ENCODE measurements at places on chromosomes 7 and 10.

- no peak for DNase-seq
Observed at GRCh38 chr7:113071465-113071864, 15.2 kb downstream of the GPR85 start.

- no peak for DNase-seq
Observed at GRCh38 chr7:85343484-85343883, 156.6 kb upstream of the SEMA3D start.

DNA sequence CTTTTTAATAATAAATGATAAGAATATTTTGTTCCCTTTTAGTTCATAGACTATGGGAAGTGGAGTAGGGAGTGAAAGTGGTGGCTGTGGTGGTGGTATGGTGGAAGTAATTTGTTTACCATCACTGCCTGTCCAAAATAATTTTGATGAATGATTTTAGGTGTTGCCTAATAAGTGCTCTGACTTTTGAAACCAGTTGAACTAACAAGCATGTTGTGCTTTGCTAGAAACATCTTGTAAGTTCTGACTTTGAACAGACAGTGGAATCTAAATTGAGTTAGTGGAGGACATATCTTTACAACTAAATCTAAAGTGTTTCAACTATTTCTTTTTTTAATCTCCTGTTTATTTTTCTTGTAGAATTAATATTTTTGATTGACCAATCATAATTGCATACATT is 49.7 kb downstream of the ZEB1 start:
- DNase-seq: no peak

DNA sequence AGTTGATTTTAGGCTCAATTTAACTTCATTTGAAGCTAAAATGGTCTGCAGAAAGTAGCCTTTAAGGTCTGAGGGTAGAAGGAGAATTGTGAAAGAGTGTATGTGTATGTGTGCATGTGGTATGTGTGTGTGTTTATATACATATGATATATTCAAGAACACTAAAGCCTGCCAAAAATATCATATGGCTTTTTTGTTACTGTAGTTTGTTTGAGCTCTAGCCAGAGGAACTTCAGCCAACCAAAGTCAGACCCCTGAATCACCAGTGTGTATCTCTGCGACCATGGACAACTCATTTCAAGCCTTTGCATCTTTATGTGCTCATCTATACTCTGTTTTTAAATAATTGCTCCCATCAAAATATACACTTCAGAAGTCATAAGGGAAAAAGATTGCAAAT is 58.4 kb upstream of the HDAC9 start:
- no peak for DNase-seq

GRCh38 chr10:112360308-112361270 is 13.3 kb upstream of the ACSL5 start:
- no peak for DNase-seq

- DNase-seq: no peak
Observed at GRCh38 chr10:43196981-43197833, 59.0 kb downstream of the CSGALNACT2 start.

- no peak for DNase-seq
Observed at GRCh38 chr7:7323352-7323751, 141.0 kb downstream of the C1GALT1 start.

DNA sequence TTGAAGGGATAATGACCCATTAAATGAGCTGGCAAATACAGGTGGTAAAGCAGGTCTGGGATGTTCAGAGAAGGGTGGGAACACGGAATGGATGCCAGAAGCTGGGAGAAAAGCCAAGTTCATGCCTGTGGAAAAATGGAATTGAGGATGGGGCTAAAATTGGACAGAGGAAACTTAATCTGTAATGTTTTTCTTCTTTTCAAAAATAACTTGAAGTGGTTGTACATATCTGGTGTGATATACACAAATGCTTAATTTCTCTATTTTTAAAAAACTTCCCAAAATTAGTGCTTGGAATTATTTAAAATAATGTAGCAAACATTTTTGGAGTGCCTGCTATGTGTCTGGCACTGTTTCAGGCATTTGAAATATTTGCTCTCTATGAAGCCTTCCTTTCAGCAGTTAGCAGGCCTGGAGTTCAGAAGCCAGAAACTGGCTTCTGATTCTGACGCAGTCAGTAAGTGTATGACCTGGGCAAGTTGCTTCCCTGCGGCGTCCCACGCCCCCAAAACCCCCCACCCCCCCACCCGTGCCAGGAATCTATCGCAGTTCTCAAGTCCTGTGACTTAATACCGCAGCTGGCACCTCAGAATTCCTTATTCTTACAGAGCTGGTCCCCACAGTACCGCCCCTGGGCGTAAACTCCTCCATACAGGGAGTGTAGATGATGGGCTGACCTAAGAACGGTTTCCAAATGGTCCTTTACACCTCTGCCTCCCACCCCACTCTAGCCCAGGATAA is 828 bp upstream of the MALSU1 start:
- no peak for DNase-seq

GRCh38 chr10:86446987-86447386 is 74.6 kb downstream of the WAPL start:
- DNase-seq: no peak

DNA sequence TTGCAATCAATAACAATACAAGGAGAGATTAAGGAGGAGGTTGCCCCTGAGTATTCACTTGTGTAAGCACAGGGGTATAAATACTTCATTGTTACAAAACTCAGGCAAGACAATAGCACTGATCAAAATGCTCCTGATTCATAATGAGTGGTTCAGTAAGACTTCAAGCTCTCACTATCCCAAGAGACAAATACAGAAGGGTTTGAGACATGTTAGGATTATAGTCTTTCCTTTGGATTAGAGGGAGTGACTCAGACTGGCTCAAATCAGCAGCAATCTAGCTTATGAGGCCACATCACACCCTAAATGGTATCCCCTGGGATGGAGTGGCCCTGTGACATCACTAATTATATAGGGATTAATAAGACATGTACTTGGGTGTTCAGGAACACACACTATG is 167.2 kb upstream of the HGF start:
- no peak for DNase-seq

DNA sequence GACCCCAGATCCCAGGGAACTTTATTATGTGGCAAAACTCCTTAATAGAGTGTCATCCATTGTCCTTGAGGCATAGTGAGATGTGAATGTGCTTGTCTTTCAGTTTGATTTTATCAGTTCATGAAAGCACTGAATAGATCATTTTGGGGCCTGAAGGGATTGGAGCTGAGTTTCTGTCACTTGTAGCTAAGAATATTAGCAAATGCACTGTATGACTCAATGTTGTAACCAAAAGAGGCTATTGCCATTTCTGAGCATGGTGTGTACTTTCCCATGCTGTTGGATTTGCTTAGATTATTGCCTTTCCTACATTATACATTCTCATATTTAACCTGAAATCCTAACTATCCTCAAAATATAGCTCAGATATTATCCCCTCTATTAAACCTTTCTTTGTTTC is 130.4 kb downstream of the PRKG1 start:
- no peak for DNase-seq

DNA sequence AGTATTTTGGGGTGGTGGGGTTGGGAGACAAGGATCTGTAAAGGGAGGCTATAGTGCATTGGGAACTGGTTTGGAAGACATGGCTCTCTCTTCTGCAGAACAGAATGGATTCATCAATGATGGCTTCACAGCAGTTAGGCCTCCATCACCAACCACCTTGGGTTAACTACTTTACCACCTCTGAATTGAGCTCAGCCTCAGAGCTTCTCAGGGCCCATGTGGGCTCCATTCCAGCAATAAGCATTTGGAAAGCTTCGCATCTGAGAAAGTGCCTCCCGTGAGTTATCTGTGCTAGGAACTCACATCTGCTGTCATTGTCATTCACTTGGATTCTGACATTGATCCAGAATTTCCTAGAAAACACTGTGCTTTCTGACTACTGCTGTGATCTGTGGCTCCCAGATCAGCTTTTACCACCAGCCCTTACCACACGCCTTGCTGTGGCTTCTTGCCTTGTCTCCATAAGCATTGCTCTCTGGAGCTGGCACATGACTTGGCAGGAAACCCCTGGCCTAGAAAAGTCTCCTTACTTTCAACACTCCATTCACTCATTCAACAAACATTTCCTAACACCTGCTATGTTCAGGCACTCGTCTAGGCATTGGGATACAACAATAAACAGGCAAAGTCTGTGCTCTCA is 70.7 kb upstream of the ADO start:
- no peak for DNase-seq

DNA sequence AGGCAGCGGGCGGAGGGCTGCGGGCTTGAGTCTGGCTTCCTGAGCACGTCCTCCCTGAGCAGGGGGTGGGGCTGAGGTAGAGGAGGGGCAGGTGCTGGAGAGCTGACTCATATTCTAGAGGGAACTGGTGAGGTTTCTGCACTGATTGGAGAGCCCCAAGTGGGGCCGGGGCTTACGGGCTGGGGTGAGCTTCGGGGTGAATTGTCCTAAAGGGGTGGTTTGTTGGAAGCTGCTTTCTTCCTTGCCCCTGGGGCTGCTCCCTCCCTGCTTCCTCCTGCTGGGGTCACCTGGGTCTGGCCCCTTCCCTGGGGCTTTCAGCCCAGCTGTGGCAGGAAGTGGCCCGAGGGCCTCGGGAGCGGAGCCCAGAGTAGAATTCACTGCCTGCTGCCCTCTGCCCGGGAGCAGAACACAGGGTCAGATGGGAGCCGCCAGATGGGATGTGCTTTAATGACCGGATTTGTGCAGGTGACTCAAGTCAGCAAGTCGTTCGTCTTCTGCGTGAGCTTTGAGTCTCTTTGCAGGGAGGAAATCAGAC is 48.6 kb downstream of the FAM20C start:
- DNase-seq: peak; percentile 7

DNA sequence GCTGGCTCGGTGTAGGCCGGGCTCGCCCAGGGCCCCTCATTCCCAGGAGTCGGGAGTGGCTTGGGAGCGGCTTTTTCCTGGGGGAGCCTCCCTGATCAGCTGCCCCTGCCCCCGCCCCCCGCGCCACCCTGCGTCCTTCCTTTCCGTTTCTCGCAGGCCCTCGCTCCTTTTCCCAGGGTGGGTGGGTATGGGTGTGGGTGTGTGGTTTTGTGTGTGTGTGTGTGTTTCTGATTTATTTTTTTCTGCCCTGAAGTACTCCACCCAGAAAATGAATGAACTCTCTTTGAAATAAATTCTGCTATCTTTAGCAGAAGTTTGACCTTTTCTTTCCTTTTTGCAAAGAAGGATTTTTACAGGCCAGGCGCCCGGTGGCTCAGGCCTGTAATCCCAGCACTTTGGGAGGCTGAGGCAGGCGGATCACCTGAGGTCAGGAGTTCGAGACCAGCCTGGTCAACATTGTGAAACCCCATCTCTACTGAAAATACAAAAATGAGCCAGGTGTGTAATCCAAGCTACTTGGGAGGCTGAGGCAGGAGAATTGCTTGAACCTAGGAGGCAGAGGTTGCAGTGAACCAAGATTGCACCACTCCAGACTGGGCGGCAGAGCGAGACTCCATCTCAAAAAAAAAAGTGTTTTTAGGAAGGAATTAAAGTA is 30.0 kb upstream of the AP5Z1 start:
- no peak for DNase-seq

GRCh38 chr10:63260860-63261251 is 127.7 kb downstream of the NRBF2 start:
- DNase-seq: no peak

- DNase-seq: no peak
Observed at GRCh38 chr7:49398746-49399145, 374.7 kb upstream of the VWC2 start.

DNA sequence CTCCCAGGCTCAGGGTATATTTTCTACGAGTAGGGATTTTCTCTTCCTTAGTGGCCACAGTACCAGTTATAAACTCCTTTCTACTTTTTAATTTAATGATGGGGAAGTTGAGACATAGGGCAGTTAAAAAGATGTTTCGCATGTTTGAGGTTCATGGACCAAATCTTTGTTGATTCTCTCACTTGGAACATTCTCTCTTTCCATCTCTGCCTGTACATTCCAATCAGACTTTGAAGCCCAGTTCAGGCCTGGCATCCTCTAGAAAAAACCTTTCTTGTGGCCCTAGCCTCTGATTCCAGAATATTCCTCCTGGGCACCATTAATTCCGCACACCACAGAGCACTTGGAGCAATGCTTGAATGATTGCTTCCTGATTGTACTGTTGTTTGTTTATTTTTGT is 18.5 kb downstream of the SLC13A4 start:
- DNase-seq: no peak

DNA sequence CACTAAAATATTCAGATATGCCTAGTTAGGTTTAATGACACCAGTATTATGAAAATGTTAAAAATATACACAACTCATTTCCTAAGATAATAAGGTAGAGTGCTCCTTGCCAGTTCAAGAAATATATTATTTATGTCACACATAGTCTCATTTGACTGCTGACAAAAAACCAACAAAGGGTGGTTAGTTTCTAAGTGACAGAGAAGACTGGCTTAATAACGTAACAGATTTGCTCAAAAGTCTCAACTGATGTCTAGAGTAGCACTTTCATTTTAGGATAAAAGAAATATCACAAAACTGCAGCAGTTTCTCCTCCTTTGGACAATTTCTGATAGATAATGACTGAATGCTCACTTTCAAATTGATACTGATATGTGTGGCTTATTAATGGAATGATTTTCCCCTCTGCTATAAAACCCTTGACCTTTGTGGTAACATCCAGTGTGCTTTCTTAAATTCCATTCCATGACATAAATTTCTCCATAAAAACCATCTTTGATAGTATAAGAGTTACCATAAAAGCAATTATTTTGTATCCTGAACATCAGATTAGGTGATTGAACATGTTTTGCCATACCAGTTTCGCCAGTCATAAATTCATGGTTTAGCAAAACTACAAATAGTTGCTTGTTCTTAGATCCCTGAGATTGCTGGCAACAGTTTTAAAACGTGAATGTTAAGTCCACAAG is 94.2 kb downstream of the NRBF2 start:
- no peak for DNase-seq

GRCh38 chr10:95290461-95291364 is at the start of gene PDLIM1:
Gene PDLIM1, minus strand, starts transcription at chr10:95291003. Its CDS starts 88 bp downstream, at chr10:95290915.
- peak; percentile 17 for DNase-seq

DNA sequence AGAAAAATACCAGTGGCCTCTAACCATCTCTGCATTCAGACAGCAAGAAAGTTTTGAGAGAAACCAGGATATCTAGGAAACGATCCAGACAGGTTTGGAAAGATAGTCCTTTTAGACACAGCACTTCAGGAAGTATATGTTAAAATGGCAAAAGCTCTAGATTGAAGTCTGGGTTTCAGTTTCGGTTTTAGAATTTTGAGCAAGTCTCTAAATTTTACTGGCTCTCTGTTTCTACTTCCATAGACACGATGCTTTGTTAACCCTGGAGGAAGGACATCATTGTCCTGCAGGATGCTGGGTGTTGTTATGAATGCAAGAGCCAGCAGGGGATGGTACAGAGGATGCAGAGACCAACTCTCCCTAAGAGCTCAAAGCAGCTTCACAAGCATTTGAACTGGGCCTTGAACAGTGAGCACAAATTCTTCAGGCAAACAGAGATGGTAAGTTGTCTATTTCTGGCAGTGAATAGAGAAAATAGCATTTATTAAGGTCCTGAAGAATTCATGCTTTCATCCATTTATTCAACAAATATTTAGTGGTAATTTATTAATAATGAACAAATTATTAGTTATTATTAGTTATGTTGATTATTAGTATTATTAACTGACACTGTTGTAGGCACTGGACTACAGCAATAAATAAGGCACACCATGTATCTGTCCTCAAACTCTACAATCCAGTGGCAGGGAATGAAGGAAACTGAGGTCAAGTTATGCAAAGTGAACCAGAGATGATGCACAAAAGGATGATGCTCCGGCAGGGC is 152.7 kb upstream of the NRP1 start:
- no peak for DNase-seq

GRCh38 chr10:72319416-72320254 is 35.1 kb downstream of the DNAJB12 start:
- peak; percentile 93 for DNase-seq

Data from CD4-positive, alpha-beta T cell treated with Interleukin-6 for 4 hours (primary cell).